ENCODE measurements at places on chromosomes 7 and 10.

- no peak for DNase-seq
Observed at GRCh38 chr7:133863362-133864061, 263.6 kb upstream of the LRGUK start.

DNA sequence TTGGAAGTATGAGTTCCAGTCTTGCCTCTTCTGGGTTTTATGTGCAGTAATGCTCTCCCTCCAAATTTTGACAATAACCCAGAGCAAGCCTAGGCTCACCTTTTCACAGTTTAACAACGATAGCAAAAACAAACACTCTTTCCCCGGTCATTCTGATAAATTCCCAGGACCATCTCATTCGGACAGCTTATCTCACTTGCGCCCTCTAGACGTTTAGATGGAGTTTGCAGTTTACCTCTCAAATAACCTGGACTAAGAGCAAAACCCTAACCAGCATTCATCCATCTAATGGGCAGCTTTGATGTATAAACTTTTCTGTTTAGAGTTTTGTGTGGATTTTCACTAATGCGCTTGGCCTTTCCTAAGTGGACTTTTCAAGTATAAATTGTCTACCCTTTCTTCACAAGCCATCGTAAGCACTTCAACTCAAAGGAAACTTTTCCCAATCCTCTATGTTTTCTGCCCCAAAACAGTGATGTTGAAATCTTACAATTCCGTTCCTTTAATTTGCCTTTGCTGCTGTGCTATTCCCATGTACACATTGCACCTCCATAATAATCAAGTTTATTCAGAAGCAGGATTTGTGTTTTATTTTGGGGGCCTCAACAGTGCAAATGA lies 114.9 kb downstream of the HDAC9 start:
- no peak for DNase-seq

DNA sequence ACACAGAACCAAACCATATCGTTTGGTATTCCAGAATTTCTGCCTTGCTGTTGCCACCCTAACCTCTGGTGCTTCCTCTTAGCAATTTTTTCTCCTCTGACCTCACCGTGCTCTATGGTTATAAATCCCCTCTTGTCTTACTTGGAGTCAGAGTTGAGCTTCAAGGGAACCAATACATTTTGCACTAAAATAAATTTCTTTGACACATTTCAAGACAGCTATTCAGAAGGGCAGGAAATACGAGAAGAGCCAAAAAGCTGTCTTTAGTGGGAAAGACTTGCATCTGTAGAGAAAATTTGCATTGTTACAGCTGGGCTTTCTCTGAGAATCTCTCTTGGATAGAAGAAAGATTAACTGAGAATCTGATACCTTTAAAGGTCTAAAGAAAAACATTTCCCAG lies 14.5 kb upstream of the AKR1C2 start:
- DNase-seq = no peak

GRCh38 chr10:114395366-114396022 lies 8.8 kb downstream of the AFAP1L2 start:
- DNase-seq = no peak

- no peak for DNase-seq
Observed at GRCh38 chr7:80641548-80641947, 3.1 kb downstream of the CD36 start.

- no peak for DNase-seq
Observed at GRCh38 chr10:121270906-121271305, 327.3 kb downstream of the FGFR2 start.

- DNase-seq = peak; percentile 34
Observed at GRCh38 chr10:22345301-22346095, at the start of gene SPAG6. TSS of gene SPAG6 (plus strand) at chr10:22345496. CDS start at chr10:22345612, 116 bp downstream.

DNA sequence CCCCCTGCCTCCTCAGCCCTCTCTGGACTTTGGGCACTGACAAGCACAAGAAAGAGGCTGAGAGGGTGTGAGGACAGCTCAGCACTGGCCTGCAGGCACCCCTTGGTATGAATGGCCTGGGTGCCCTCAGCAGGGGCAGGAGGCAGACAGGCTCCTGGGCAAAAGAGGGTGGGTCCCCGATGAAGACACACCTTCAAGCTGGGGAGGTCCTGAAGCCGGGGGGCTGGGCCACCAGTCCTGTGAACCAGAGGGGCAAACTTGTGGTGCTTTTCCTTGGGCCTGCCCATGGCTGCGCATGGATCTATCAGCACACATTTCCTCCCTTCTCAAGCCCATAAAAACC lies 22.8 kb downstream of the FAM241B start:
- DNase-seq = no peak

GRCh38 chr10:119233123-119233820 lies 25.9 kb downstream of the GRK5 start:
- peak; percentile 25 for DNase-seq

GRCh38 chr10:554182-554848 lies 135.2 kb downstream of the DIP2C start:
- DNase-seq = no peak
